ENCODE measurements at places on chromosomes 7 and 10.

- DNase-seq: no peak
Measured at GRCh38 chr7:33750177-33750576, 155.2 kb upstream of the BMPER start.

DNA sequence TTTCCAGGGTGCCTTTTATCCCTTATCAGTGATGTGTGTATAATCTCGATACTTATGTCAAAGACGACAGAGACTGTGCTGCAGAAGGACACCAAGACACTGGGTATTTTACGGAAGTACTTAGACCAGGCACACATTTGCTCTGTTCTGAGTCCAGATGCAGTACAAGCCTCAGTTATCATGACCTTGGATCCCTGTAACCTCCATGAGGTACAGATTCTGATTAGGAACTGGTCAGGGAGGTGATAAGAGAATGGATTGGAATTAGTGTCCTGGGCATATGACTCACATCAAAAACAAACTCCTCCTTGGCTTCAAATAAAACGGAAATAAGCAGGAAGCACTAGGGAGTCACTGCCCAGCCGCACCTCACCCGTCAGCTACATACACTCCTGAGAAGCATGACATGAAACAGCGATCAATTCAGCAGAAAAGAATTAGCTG lies 146.5 kb downstream of the SFMBT2 start:
- no peak for DNase-seq

- no peak for DNase-seq
Measured at GRCh38 chr7:48052748-48053147, 17.4 kb downstream of the C7orf57 start.

GRCh38 chr10:79936625-79937615 lies 12.0 kb downstream of the SFTPD start:
- no peak for DNase-seq

DNA sequence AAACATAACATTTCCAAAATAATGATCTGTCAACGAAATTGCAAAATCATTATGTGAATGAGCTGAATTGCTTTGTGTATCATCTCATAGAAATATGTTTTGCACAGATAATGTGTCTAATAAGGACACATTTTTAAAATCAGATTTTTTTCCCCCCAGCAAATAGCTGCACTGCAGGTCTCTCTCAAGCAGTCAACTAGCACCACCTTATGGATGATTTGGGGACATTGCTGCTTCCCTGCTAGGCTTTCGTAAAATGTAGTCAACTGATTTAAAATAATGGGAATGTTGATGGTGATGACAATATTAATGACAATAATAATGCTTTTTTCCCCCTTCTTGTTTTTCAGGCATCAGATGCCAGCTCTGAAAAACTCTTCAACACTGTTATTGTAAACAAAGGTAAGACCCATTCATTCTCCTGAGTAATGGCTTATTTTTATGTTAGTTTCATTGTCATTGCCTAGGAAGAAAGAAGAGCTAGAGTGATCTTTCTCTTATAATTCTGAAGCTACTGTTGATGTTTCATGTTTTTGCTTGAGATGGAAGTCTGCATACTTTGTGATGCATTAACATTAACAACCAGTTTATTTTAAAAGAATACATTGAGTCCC lies 433.6 kb upstream of the GALNT17 start:
- DNase-seq: no peak

DNA sequence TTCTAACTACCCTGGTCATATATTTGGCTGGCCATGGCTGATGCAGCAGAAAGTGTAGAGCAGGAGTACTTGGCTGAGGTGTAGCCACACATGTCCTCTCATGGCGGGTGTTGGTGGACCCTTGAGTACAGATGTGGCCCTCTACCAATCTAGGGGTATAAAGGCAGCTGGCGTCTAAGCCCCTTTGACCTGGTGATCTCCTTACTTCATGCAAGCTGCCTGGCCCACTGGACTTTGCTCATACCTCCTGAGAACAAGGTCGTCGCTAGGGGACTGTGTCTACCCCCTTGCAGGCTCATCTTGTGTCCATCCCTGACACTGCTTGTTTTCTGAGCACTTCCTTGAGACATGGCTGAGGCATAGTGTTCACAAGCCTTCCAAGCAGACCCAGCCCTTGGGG lies 287.8 kb downstream of the RPS24 start:
- DNase-seq: no peak

DNA sequence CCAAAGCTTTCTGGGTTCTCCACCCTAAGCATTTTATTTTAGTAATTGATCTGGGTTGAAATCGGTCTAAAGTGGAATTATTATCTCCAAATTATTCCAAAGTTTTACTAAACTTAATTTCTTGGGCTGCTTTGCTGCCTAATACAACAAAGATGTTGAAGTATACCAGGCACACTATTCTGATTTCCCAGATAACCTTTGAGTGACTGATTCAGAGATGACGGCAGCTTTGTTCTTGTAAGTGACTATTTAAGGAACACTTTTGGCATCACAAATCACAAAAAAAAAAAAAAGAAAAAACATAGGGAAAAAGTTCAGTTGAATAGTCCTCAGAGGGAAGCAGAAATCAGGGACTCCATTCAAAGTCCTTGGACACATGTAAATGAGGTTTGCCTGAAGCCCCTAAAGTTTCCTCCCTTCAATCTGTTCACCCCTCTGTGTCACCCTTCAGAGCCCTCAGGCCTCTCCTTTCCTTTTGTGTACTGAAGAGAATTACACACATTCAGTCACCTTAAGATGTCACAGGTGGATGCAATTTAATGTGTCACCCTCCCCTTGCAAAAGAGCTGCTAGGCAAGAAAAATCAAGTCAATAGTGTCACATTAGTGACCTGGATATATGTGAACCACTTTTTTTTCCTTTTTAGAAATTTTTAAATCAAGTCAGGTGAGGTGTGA lies 81.5 kb downstream of the RTKN2 start:
- DNase-seq: no peak

DNA sequence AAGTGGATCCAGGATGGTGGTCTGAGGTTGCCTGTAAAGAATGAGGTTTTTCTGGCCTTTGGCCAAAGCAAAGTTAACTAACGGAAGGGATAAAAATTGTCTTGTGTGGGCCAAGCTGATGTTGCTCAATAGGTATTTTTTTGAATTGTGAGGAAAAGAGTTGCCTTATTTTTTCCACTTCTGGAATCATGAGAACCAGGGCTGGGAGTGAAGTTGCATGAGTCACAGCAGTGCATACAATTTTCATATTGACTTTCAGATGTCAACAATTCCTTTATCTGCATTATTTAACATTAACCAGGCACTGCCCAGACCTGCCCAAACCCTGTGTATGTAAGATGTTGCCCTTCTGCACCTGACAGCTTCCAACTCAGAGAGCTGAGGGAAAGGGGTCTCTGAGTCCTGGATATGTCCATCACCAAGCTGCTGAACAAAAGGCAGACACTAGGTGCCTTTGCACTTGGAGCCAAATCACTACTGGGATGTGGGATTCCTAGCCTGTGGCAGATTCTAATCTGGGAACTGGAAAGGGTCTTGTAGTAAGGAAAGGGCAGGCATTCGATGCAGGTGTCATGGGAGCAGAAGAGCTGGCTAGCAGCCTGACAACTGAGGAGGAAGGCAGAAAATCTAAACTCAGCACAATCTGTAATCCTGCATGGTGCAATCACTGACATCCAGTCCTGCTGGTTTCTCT lies 52.3 kb upstream of the SLC35B4 start:
- no peak for DNase-seq

DNA sequence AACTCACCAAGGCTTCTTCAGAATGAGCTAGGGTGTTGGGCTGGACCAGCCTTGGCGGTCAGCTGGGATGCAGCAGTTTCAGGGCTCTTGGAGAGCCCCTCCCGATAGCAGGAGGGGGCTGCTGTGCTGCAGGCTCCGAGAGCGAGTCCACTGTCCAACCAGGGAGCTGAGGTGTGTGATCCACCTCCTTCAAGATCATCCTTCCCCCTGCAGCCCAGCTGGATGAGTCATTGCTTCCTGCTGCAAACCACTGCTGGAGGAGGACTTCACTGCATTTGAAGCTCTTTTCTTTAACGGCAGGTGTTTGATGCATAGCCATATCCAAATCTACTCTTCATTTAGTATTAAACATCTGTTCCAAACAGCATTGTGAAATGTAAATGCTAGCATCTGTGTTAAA lies 54.2 kb upstream of the EBF3 start:
- DNase-seq: no peak

- no peak for DNase-seq
Measured at GRCh38 chr10:115972426-115972825, 300.6 kb downstream of the GFRA1 start.

DNA sequence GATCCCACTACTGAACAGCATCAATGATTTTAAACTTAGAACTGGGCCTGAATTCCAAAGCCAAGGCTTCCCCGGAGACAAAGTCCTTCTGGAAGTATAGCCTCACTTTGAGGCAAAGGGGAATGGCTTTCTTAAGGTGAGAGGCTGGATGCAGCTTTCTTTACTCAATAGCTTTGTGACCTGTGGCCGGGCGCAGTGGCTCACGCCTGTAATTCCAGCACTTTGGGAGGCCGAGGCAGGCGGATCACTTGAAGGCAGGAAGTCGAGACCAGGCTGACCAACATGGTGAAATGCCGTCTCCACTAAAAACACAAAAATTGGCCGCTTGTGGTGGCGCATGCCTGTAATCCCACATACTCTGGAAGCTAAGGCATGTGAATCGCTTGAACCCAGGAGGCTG lies 3.2 kb upstream of the FGFR2 start:
- no peak for DNase-seq

GRCh38 chr10:99431190-99431760 lies 851 bp upstream of the GOT1 start:
- peak; percentile 24 for DNase-seq

- no peak for DNase-seq
Measured at GRCh38 chr7:155221547-155221946, 76.1 kb upstream of the INSIG1 start.

GRCh38 chr10:100847440-100847839 lies 65.3 kb upstream of the SLF2 start:
- no peak for DNase-seq

GRCh38 chr10:70903262-70903921 lies 15.0 kb upstream of the PCBD1 start:
- DNase-seq: peak; percentile 23

- no peak for DNase-seq
Measured at GRCh38 chr10:108095932-108096925, 931.7 kb upstream of the SORCS1 start.

DNA sequence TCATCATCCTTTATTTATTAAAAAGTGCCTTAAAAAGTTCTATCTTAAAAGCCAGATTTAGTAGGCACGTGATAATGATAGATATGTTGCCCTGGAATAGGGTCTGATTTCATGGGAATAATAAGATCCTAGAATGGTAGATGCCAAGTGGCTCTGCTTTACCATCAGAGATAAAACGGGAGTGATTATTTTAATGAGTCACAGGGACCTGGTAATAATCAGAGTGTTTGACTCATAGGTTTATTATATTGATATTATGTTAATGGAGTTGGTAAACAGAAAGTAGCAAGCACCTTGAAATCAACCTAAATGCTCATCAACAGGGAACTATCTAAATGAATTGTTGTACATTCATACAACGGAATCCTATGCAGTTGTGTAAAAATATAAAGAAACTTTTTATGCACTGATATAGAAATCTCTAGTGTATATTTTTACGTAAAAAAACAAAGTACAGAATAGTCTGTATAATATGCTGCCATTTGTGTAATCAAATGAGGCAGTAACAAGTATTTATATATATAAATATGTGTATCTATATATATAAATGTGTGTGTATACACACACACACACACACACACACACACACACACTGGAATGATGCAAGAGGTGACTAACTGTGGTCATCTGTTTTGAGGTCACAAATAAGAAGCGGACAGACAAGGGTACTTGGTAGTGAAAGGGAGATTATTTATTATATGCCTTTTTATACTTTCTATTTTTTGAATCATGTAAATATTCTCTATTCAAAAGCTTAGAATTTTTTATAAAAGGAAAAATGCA lies 78.6 kb upstream of the DYNC1I1 start:
- DNase-seq: no peak

- DNase-seq: no peak
Measured at GRCh38 chr7:137360087-137360679, 16.6 kb upstream of the PTN start.

DNA sequence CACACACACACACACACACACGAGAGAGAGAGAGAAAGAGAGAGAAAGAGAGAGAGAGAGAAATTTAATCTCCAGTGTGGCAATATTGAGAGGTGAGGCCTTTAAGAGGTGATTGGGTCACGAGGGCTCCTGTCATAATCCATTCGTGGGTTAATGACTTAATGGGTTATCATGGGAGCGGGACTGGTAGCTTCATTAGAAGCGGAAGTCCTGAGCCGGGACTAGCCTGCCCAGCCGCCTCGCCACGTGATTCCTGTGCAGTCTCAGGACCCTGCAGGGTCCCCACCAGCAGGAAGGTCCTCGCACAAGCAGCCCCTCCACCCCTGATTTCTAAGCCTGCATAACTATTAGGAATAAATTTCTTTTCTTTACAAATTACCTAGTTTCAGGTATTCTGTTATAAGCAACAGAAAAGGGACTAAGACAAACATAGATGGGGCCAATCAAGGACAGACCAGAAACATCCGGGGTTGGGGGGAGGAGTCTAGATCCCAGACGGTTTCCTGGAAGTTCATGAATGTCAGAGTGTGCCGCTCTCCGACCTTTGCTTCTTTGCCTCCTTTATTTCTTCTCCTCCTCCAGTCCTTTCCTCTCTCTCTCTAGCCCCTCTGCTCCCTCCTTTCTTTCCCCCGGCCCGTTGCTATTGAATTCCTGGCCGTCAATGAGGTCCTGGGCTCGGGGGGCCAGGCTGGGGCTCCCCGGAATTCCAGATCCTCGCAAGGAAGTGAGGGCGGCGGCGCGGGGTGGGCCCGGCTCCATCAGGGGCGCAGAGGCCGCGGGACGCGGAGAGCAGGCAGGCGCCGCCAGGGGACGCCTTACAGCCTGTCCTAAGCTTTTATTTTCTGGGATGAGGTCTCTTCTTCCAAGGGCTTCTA lies 146.8 kb downstream of the CYP26A1 start:
- DNase-seq: no peak

DNA sequence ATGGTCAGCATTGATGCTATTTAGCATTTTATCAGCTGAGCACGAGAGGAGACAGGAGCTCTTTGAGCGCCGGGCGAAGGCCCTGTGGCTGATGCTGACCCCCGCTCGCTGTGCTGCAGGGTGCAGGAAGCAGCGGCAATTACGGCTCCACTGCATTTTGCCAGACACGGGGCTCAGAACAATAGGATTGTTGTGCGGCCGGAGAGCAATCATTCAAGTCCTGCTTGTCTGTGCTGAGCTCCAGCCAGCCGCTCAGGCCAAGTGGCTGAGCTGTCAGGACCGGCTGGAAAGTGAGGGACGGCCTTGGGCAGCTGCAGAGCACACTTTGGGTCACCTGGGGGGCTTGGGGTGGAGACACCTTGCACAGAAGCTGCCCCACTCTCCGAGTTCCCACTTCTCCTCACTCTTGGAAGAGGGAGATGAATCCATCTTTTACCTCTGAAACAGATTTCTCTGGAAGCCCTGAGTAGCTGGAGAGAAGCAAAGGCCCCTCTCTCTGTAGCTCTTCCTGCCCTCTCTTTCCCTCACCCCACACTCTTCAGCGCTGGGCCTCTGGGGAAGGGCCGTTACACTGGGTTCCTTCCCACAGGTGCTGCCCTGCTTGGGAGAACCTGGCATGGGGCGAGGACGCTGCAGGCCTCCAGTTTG lies 17.3 kb upstream of the ADARB2 start:
- DNase-seq: no peak

All from amygdala (tissue), 56 donors.